ENCODE measurements at places on chromosomes 12 and 14.

DNA sequence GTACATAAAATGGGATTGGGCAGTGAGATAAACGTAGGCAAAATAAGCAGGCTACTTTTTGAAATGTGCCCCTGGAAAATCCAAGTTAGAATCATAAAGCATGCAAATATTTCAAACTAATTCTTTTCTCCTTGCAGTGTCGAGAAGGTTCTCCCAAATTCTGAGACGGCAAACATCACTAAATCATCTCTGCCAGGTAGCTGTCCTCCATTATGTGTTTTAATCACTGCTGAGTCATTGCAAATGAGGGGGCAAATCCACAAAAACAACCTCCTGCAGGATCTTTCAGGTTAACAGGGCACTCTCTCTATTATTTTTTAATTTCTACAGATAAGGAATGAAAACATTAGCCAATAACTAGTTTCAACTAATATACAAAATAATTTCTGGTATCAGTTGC is 63.2 kb upstream of the RIC8B start:
- H3K4me1 ChIP-seq: no peaks in the 10 kb centered on the region
- H3K27me3 ChIP-seq: peaks cover 5% of the 10 kb centered on the region
- DNase-seq: no peak
- no peak overlapping the region for H3K27ac ChIP-seq

GRCh38 chr12:24688601-24689000 is 260.3 kb downstream of the BCAT1 start:
- H3K36me3 ChIP-seq: no peaks in the 10 kb centered on the region
- H3K27ac ChIP-seq: no peak overlapping the region
- H3K4me3 ChIP-seq: no peak overlapping the region
- no peaks in the 10 kb centered on the region for H3K4me1 ChIP-seq
- H3K27me3 ChIP-seq: peaks cover 1% of the 10 kb centered on the region

GRCh38 chr12:83818881-83819280 is 1093.7 kb downstream of the SLC6A15 start:
- no peak overlapping the region for H3K27ac ChIP-seq
- DNase-seq: no peak
- H3K27me3 ChIP-seq: no peaks in the 10 kb centered on the region
- H3K4me3 ChIP-seq: no peak overlapping the region
- no peaks in the 10 kb centered on the region for H3K36me3 ChIP-seq

- no peaks in the 10 kb centered on the region for H3K4me1 ChIP-seq
- DNase-seq: no peak
- peaks cover 2% of the 10 kb centered on the region for H3K36me3 ChIP-seq
- H3K27ac ChIP-seq: no peak overlapping the region
- no peaks in the 10 kb centered on the region for H3K27me3 ChIP-seq
These were observed 185.8 kb upstream of the NUDT4 start for GRCh38 chr12:93191956-93192355.

DNA sequence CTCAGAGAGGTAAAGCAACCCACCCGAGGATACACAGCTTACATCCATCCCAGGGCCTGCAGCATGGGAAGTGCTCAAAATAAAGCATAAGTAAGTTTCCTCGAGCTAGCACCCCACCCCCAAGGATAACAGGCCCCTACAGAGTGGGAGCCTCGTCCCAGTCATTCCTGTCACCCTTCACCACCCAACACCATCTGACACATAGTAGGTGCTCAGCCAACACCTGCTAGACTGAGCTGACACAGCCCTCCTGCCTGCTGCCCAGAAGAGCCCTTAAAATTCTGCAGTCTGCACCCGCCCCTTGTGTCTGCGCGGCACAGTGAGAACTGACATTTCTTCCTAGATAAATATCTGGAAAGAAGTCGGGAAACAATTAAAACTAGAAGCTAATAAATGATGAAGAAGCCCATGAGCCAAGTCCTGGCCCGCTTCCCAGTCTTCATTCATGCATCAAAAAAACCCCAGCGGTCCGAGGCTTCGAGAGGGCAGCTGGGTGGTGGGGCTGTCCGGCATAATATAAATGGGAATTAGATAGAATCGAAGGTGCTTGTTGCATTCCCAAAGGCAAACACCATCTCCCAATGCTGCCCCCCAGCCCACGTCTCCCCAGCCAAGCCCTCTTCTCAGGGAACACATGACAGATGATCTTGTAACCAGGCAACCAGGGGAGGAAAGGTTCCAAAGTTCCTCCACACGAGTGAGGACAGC is 76.2 kb downstream of the BCL11B start:
- H3K27ac ChIP-seq: peak overlapping the region; percentile 95
- peaks cover 98% of the 10 kb centered on the region for H3K4me1 ChIP-seq
- H3K4me3 ChIP-seq: peak overlapping the region; percentile 33
- H3K36me3 ChIP-seq: peaks cover 75% of the 10 kb centered on the region

GRCh38 chr14:63203618-63204406 is 431 bp upstream of the RHOJ start:
- H3K27me3 ChIP-seq: peaks cover 5% of the 10 kb centered on the region
- no peak overlapping the region for H3K27ac ChIP-seq
- DNase-seq: no peak
- H3K4me1 ChIP-seq: no peaks in the 10 kb centered on the region

DNA sequence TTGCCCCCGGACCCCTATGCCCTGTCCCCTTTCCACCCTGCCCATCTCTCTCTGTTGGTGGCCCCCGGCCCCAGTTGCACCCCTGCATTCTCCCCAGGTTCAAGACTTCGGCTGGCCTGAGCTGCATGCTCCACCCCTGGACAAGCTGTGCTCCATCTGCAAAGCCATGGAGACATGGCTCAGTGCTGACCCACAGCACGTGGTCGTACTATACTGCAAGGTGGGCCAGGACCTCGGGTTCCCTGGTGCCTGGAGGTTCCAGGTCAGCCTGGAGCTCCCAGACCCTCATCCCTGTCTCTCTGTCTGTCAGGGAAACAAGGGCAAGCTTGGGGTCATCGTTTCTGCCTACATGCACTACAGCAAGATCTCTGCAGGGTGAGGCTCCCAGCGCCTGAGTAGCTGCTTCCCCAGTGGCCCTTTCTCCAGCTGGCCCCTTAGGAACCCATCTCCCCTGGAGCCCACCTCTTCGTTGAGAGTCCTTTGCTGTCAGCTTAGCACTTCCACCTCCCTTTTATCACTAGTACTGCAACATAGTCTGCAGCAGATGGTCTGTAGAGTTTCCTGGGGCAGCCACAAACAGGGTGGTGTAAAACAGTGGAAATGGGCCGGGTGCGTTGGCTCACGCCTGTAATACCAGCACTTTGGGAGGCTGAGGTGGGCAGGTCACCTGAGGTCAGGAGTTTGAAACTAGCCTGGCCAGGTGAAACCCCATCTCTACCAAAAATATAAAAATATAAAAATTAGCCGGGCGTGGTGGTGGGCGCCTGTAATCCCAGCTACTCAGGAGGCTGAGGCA is 5.8 kb downstream of the TNS2 start:
- DNase-seq: no peak
- peak overlapping the region; percentile 58 for H3K27ac ChIP-seq
- no peaks in the 10 kb centered on the region for H3K27me3 ChIP-seq
- H3K4me1 ChIP-seq: peaks cover 14% of the 10 kb centered on the region
- no peak overlapping the region for H3K4me3 ChIP-seq
- H3K36me3 ChIP-seq: no peaks in the 10 kb centered on the region

GRCh38 chr12:51895378-51896135 is 7.7 kb downstream of the ANKRD33 start:
- no peaks in the 10 kb centered on the region for H3K36me3 ChIP-seq
- no peak overlapping the region for H3K4me3 ChIP-seq
- no peaks in the 10 kb centered on the region for H3K4me1 ChIP-seq
- H3K27me3 ChIP-seq: peaks cover 6% of the 10 kb centered on the region
- DNase-seq: no peak
- no peak overlapping the region for H3K27ac ChIP-seq

DNA sequence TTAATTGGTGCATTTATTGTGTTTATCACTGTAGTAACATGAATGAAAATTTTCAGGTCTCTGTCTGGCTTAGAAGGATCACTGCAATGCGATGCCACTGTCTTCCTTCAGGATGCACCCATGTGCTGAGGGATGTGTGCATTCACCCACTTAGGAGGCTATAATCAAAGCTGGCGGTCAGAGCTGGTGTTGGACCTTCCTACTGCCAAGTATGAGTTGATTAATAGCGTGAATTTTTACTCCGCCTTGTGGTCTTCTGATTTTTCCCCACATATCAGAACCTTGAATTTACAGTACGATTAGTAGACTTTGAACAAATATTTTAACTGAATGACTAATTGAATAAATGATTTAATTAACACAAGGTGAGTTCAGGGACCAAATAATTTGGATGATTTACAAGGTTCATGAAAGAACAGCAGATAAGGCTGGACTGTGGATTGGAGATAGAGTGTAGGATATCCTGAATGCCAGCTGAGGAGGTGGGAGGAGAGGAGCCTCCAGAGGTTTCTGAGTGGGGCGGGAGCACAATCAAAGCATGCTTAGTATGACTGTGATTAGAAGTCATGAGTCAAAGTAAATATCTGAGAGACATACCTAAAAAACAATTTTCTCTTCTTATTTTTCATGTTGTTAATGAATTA is 50.1 kb downstream of the RERG start:
- H3K27me3 ChIP-seq: peaks cover 29% of the 10 kb centered on the region
- no peak for DNase-seq
- no peak overlapping the region for H3K4me3 ChIP-seq
- no peaks in the 10 kb centered on the region for H3K4me1 ChIP-seq
- H3K36me3 ChIP-seq: no peaks in the 10 kb centered on the region

DNA sequence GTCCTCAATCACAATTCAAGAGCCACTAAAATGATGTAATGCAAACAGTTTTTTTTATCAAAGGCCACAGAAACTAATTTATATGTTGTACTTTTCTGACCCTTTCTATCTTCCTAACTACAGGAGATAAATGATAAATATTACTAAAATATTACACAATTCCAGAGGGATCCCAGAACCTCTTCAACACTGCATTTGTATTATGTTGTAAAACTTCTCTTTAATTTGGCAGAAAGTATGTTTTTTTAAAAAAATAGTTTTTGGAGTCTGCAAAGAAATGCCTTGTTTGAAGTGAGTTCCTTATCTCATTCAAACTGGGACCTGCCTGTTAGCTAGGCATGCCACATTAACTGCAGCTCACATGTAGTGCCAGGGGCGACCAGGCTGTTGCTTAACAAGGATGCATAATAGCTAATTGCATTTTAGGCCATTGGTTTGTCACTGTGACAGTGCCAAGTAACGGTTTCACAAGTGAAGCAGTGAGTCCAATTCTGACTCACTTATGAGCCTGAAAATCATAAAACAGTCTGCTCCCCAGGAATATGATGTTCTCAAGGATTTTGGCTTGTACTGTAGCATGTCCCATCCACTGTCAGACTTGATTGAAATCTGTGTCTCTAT is 266.9 kb downstream of the KTN1 start:
- no peaks in the 10 kb centered on the region for H3K36me3 ChIP-seq
- H3K4me1 ChIP-seq: no peaks in the 10 kb centered on the region
- DNase-seq: no peak
- no peak overlapping the region for H3K27ac ChIP-seq
- H3K27me3 ChIP-seq: no peaks in the 10 kb centered on the region

DNA sequence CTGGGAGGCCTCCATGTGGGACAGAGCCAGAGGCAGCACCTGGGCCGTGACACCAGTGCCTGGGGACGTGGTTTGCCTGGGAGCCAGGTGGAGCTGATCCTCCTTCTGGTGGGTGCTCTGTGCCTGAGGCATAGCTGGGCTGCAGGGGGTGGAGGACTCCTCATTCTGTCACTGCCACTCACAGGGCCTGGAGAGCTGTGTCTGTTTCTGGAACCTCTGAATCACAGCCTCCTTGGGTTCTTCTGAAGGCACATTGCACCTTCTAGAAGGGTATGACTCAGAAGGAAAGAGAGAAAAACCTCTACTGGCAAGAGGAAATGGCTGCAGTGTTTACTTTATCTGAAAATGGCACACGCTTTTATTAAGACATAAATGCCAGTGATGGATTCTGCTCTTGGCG is 659.8 kb downstream of the VRK1 start:
- peaks cover 46% of the 10 kb centered on the region for H3K36me3 ChIP-seq
- H3K4me1 ChIP-seq: peaks cover 47% of the 10 kb centered on the region
- peak overlapping the region; percentile 27 for H3K4me3 ChIP-seq
- no peaks in the 10 kb centered on the region for H3K27me3 ChIP-seq
- DNase-seq: peak; percentile 50
- H3K27ac ChIP-seq: peak overlapping the region; percentile 95

DNA sequence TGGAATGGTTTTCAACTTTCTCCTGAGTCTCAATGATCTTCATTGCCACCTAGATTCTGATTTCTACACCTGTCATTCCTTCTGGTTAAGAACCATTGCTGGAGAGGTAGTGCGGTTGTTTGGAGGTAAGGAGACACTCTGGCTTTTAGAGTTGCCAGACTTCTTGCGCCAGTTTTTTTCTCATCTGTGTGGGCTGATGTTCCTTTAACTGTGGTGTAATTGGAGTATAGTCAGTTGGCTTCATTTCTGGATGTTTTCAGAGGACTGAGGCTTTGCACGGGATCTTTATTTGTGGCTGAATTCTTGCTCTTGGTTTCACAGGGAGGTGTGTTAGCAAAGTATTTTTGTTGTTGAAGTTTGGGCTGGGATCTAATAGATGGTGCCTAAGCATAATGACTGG is 5.7 kb upstream of the CLEC4D start:
- H3K4me1 ChIP-seq: no peaks in the 10 kb centered on the region
- no peak for DNase-seq
- H3K27ac ChIP-seq: no peak overlapping the region
- H3K36me3 ChIP-seq: no peaks in the 10 kb centered on the region
- H3K27me3 ChIP-seq: peaks cover 39% of the 10 kb centered on the region
- H3K4me3 ChIP-seq: no peak overlapping the region

GRCh38 chr12:78530100-78530765 is 334.3 kb upstream of the SYT1 start:
- no peak for DNase-seq
- H3K36me3 ChIP-seq: no peaks in the 10 kb centered on the region
- no peaks in the 10 kb centered on the region for H3K27me3 ChIP-seq
- H3K4me1 ChIP-seq: no peaks in the 10 kb centered on the region
- no peak overlapping the region for H3K27ac ChIP-seq

DNA sequence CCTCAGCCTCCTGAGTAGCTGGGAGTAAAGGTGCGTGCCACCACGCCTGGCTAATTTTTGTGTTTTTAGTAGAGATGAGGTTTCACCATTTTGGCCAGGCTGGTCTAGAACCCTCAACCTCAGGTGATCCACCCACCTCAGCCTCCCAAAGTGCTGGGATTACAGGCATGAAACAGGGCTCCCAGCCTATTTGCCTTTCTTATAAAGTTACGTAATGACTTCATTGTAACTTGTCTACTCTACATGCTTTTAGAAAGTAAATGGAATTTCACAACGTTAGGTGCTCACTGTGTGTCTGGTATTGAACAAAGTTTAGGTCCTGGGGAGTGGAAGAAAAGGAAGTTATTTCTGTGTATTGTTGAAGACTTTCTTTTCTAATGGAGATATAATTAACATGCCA is 12.5 kb downstream of the CFAP251 start:
- no peaks in the 10 kb centered on the region for H3K27me3 ChIP-seq
- peaks cover 4% of the 10 kb centered on the region for H3K4me1 ChIP-seq
- H3K4me3 ChIP-seq: no peak overlapping the region
- H3K36me3 ChIP-seq: no peaks in the 10 kb centered on the region
- no peak for DNase-seq

- H3K36me3 ChIP-seq: no peaks in the 10 kb centered on the region
- no peak overlapping the region for H3K4me3 ChIP-seq
- no peaks in the 10 kb centered on the region for H3K4me1 ChIP-seq
These were observed 533.3 kb downstream of the LRFN5 start for GRCh38 chr14:42140001-42140400.

DNA sequence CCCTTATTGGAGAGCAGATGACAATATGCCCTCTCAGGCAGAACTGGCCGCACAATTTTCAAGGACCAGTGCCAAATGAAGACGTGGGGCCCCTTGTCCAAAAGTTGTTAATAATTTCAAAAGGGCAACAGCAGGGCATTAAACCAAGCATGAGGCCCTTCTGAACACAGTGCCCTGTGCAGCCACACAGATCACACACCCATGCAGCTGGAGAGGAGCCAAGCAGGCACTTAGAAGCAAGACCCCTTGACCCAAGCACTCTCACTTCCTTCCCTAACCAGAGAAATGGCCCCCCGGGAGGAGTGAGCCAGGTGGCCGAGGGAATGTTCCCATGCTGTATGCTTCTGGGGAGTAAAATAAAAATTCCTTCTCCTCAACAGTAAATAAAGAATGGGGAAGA is 114.0 kb upstream of the TMPO start:
- peaks cover 51% of the 10 kb centered on the region for H3K4me1 ChIP-seq

Data from activated CD4-positive, alpha-beta T cell treated with anti-CD3 and anti-CD28 coated beads, Interleukin-2, amount 10 ng/mL, durations not matched to agents 7 days and 5 days (primary cell).